ENCODE measurements at places on chromosomes 5 and 9. TPM values are rescaled to one million over a fixed set of nuclear protein-coding genes. Genes with fewer than 3 reads are reported as not detected.

GRCh38 chr5:173646692-173647091 lies 30.2 kb upstream of the BOD1 start:
- H3K27me3 ChIP-seq = no peaks in the 10 kb centered on the region
- H3K4me1 ChIP-seq = no peaks in the 10 kb centered on the region
- no peak overlapping the region for H3K27ac ChIP-seq
- no peak overlapping the region for H3K4me3 ChIP-seq
- no peaks in the 10 kb centered on the region for H3K36me3 ChIP-seq

DNA sequence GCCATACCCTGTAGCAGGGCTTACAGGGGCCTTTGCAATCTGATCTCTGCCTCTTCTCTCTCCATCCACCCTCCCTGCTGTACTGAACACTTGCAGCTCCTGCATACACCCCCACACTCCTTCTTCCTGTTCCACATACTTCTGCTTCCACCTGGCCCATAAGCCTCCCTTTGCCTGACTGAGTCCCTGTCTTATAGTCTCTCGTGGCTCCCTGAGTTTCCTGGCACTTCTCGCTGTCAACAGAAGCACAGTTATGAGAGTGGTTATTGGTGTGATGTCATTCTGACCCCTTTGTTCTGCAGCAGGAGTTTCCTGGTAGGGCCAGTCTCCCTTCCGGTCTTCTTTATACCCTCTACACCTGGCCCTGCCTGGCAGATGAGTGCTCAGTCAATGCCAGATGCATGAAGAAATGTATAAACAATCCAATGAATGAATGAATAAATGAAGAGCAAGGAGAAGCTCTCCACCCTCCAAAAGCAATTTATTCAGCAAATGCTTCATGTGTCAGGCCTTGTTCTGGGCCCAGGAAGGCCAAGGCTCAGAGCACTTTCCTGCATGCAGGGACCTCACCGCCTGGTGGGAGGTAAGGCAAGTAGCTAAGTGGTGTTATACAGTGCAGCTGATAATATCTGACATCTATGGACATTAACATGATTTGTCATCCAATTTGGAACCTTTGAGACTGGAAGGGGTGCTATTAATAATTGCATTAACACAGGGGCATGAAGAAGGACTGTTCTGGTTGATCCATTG lies 20.5 kb upstream of the CSF1R start:
- no peaks in the 10 kb centered on the region for H3K27me3 ChIP-seq
- H3K4me3 ChIP-seq = no peak overlapping the region
- peak; percentile 77 for DNase-seq
- H3K27ac ChIP-seq = peak overlapping the region; percentile 8

DNA sequence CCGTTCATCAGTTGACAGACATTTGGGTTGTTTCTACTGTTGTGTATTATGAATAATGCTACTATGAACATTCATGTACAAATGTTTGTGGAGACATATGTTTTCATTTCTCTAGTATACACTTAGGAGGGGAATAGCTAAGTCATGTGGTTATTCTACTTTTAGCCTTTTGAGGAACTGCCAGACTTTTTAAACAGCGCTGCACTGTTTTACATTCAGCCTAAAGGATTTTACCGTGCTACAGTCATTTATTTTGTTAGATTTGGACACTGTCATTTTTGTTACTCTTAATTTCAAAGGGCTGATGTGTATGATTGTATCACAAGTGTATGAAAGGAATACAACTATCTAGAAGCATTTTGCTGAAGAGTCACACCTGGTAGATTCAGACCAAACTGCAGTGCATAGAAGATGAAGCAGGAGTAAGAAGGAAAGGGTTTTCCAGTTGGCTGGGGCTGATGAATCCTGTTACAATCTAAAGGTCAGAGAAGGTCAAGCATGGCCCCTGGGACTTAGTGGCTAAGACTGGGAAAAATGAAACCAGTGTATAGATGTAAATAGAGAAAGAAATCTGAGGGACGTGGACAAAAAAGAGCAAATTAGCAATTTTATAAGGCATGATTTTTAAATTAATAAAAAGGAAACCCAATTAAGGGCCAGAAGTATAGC lies 509.7 kb downstream of the PSAT1 start:
- H3K27me3 ChIP-seq = no peaks in the 10 kb centered on the region
- no peak for DNase-seq
- no peaks in the 10 kb centered on the region for H3K4me1 ChIP-seq
- no peaks in the 10 kb centered on the region for H3K36me3 ChIP-seq
- no peak overlapping the region for H3K4me3 ChIP-seq
- no peak overlapping the region for H3K27ac ChIP-seq

- no peak overlapping the region for H3K4me3 ChIP-seq
- no peak for DNase-seq
- H3K27ac ChIP-seq = no peak overlapping the region
- peaks cover 38% of the 10 kb centered on the region for H3K36me3 ChIP-seq
- H3K4me1 ChIP-seq = no peaks in the 10 kb centered on the region
Measured at GRCh38 chr9:121785673-121786542, 134.5 kb downstream of the DAB2IP start.

Gene CNTNAP3
- 3.4 TPM for polyA plus RNA-seq

- H3K27ac ChIP-seq = no peak overlapping the region
- H3K36me3 ChIP-seq = peaks cover 13% of the 10 kb centered on the region
- H3K27me3 ChIP-seq = no peaks in the 10 kb centered on the region
- peaks cover 9% of the 10 kb centered on the region for H3K4me1 ChIP-seq
- DNase-seq = no peak
Measured at GRCh38 chr9:89476546-89476945, 21.4 kb downstream of the SEMA4D start.

Gene PDCD1LG2
- polyA plus RNA-seq = 0.60 TPM

- no peak overlapping the region for H3K27ac ChIP-seq
- no peaks in the 10 kb centered on the region for H3K4me1 ChIP-seq
- no peaks in the 10 kb centered on the region for H3K36me3 ChIP-seq
- peaks cover 9% of the 10 kb centered on the region for H3K27me3 ChIP-seq
- no peak overlapping the region for H3K4me3 ChIP-seq
- no peak for DNase-seq
Measured at GRCh38 chr9:35976726-35977125, 18.8 kb upstream of the OR2S2 start.

Gene MYOT
- polyA plus RNA-seq = 2.2 TPM

DNA sequence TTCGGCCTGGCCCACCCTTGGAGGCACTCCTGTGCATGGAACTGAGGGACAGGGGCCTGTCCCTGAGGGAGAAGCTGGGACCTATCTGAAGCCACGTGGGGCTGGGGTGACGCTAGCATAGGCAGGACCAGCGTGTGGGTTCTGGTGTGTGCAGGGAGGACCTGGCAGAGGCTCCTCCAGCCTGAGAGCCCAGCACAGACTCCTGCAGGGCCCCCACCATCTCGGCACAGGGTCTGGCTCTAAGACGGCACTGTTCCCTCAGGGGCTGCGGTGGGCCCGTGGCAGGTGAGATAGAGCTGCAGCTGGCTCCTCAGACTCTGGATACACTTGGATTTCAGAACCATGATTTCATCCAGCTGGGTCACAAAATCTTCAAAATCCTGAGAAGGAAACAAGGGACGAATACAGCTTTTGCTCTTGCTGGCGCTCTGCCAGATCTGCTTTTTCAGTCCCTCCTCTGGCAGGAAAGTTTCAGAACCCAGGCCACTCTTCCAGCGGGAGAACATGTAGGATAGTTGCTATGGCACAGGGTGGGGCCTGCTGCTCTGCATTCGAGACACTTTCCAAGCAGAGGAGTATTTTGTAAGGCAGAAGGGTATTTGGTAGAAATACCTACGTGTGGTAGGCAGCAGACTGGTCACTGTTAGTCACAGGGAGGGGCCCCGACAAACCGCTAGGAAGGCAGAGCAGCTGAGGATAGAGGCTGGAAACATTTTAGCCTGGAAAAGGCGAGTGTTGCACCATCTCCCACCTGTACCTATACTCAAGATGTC lies 74.7 kb downstream of the KIF24 start:
- H3K27me3 ChIP-seq = no peaks in the 10 kb centered on the region
- DNase-seq = no peak
- H3K36me3 ChIP-seq = peaks cover 64% of the 10 kb centered on the region
- H3K4me1 ChIP-seq = no peaks in the 10 kb centered on the region
- no peak overlapping the region for H3K4me3 ChIP-seq

Gene FGD3
- 7.2 TPM for polyA plus RNA-seq

DNA sequence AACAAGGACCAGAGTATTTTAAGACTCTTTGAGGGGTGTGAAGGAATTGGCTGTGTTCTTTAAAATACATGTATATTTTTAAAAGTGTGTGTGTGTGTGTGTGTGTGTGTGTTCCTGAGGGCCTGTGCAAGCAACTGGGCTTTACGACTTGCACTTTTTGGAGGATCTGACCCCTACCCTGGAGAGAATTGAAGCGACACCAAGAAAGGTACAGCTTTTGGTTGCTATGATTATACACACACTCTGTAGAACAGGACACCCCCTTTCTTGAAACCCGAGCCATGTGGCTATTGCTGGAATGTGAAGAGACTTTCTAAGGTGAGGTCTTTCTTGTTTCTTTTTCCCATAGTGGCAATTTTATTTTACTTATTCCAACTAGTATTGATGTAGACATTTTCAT lies 988 bp downstream of the SHISAL2B start:
- H3K4me3 ChIP-seq = no peak overlapping the region
- DNase-seq = no peak
- H3K36me3 ChIP-seq = no peaks in the 10 kb centered on the region
- peaks cover 3% of the 10 kb centered on the region for H3K4me1 ChIP-seq

Gene LCP2
- 15.6 TPM for polyA plus RNA-seq

GRCh38 chr9:94718936-94719335 lies 7.6 kb upstream of the AOPEP start:
- no peak overlapping the region for H3K27ac ChIP-seq
- H3K4me1 ChIP-seq = no peaks in the 10 kb centered on the region
- no peaks in the 10 kb centered on the region for H3K27me3 ChIP-seq
- no peak for DNase-seq
- no peak overlapping the region for H3K4me3 ChIP-seq
- no peaks in the 10 kb centered on the region for H3K36me3 ChIP-seq

Gene DELE1
- 123 TPM for polyA plus RNA-seq

Gene DPYSL3
- polyA plus RNA-seq = 110 TPM

- no peaks in the 10 kb centered on the region for H3K27me3 ChIP-seq
- no peaks in the 10 kb centered on the region for H3K36me3 ChIP-seq
- no peak overlapping the region for H3K27ac ChIP-seq
- H3K4me1 ChIP-seq = no peaks in the 10 kb centered on the region
- no peak for DNase-seq
Measured at GRCh38 chr9:18865542-18865941, 167.5 kb downstream of the SAXO1 start.

- H3K4me3 ChIP-seq = peak overlapping the region; percentile 6
- peaks cover 8% of the 10 kb centered on the region for H3K4me1 ChIP-seq
- peak; percentile 33 for DNase-seq
- H3K27me3 ChIP-seq = peaks cover 15% of the 10 kb centered on the region
Measured at GRCh38 chr9:136978073-136978864, 965 bp downstream of the PTGDS start.

Gene FBLL1
- polyA plus RNA-seq = 4.0 TPM

DNA sequence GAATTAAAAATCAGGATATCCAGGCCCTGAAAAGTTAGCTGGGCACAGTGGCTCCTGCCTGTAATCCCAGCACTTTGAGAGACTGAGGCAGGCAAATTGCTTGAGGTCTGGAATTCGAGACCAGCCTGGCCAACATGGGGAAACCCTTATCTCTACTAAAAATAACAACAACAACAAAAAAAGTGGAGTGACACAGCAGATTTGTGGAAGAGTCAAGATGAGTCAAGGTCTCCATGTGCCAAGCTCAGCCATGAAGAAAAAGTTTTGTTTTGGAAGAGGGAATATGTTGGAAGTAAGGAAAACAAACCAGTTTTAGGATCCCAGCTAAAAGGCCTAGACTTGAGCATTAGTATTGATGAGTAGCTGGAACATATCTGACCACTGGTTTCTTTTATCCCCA lies 14.7 kb downstream of the LRRC70 start:
- no peak overlapping the region for H3K4me3 ChIP-seq
- H3K27ac ChIP-seq = no peak overlapping the region
- peaks cover 6% of the 10 kb centered on the region for H3K36me3 ChIP-seq
- H3K4me1 ChIP-seq = no peaks in the 10 kb centered on the region
- DNase-seq = no peak

Gene CCL21
- polyA plus RNA-seq = 60.4 TPM
